ENCODE measurements at places on chromosomes 11 and 22.

DNA sequence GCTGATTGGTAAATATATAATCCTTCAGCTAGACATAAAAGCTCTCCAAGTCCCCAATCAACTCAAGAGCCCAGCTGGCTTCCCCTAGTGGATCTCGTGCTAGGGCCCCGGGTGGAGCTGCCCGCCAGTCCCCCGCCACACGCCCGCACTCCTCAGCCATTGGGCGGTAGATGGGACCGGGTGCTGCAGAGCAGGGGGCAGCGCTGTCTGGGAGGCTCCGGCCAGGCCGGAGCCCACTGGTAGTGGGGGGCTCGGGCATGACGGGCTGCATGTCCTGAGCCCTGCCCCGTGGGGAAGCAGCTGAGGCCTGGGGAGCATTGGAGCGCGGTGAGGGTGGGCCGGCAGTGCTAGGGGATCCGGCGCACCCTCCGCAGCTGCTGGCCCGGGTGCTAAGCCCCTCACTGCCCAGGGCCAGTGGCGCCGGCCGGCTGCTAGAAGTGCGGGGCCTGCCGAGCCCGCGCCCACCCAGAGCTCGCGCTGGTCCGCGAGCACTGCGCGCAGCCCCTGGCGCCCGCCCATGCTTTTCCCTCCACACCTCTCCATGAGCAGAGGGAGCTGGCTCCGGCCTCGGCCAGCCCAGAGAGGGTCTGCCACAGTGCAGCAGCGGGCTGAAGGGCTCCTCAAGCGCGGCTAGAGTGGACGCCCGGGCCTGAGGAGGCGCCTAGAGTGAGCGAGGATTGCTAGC lies 1680.6 kb upstream of the RAG2 start:
- DNase-seq = no peak

- no peak for DNase-seq
Measured at GRCh38 chr11:86103808-86104207, 34.9 kb upstream of the PICALM start.

GRCh38 chr22:49237703-49238102 lies 590.0 kb downstream of the BRD1 start:
- no peak for DNase-seq

- no peak for DNase-seq
Measured at GRCh38 chr22:44645531-44645930, 56.5 kb upstream of the PRR5 start.

DNA sequence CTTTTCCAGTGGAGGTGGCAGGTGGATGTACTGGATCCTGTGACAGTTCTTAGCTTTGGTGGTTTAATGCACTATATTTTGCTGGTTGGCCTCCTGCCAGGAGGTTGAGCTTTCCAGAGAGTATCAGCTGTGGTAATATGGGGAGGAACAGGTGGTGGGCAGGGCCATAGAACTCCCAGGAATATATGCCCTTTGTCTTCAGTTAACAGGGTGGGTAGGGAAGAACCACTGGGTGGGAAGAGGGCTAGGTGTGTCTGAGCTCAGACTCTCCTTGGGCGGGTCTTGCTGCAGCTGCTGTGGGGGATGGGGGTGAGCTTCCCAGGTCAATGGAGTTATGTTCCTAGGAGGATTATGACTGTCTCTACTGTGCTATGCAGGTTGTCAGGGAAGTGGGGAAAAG lies 203.8 kb downstream of the DLG2 start:
- no peak for DNase-seq

DNA sequence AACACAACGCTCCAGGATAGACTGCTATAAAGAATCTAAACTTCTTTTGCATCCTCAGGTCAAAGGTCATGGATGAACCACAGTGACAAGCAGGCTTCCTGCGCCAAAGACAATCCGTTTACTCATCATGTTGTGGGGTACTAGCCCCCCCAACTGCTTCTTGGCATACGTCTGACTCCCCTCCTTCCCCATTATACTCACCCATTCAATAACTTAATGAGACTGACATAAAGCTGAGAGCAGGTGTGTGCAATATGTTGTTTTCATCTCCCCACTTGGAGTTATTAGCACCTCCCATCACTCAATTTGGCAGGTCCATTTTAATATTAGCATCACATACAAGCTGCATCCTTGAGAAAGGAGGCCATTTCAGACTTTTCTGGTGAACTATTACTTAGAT lies 157.1 kb downstream of the CADM1 start:
- no peak for DNase-seq

GRCh38 chr11:36899800-36900199 lies 301.8 kb upstream of the RAG2 start:
- no peak for DNase-seq

DNA sequence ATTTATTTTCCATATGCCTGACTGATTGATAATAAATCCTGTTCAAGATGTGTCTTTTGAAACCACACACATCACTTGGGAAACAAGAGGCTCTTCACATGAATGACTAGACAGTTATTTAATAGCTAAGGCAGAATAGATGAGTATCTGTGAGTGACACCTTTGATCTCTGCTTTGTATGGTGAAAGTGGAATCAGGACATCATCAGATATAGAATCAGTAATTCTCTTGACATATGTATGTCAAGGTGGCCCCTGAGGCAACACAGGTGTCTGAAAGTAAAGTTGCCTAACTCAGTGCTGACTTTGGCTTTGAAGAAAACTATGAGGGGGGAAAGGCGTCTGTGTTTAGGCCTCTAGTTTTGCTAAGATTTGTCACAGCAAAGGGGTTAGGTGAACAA lies 11.5 kb upstream of the CASP4 start:
- DNase-seq = no peak

- no peak for DNase-seq
Measured at GRCh38 chr22:20569059-20570058, 61.9 kb downstream of the MED15 start.

DNA sequence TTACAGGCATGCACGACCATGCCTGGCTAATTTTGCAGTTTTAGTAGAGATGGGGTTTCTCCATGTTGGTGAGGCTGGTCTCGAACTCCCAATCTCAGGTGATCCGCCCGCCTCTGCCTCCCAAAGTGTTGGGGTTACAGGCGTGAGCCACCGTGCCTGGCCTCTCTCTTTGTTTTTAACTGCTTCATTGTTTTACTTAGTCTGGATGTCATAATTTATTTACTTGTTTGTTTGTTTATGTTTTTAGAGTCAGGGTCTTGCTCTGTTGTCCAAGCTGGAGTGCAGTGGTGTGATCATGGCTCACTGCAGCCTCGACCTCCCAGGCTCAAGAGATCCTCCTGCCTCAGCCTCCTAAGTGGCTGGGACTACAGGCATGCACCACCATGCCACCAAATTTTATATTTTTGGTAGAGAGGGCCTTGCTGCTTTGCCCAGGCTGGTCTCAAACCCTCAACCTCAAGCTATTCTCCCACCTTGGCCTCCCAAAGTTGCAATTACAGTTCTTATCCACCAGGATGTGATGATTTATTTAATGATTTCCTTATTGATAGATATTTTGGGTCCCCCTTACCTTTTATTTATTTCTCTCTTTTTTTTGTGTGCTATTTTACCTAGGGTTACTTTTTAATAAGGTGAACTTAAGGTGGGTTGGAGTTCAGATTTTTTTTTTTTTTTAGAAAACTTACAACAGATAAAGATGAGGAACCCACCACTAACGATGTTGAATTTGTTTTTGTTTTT lies 52.6 kb upstream of the ADA2 start:
- DNase-seq = no peak

- peak; percentile 68 for DNase-seq
Measured at GRCh38 chr11:64152841-64153691, 12.8 kb downstream of the MACROD1 start.

DNA sequence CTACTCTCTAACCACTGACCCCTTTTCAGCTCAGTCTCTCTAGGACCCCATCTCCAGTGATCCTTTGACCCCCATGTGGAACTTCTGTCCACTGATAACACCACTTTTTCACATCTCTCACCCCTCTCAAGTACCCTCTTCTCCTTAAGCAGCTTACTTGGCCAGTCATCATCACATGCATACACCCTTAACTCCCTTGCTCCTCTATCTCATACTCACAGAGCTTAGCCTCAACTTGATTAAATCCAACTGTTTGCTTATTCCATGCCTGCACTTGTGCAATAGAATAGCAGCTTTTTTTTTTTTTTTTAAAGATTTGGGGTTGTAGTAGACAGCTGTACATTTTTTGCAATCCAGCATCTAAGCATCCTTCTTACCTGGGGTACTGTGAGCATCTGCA lies 22.2 kb downstream of the AQP11 start:
- DNase-seq = no peak

GRCh38 chr11:14318581-14318981 lies 40.4 kb downstream of the RRAS2 start:
- DNase-seq = no peak

DNA sequence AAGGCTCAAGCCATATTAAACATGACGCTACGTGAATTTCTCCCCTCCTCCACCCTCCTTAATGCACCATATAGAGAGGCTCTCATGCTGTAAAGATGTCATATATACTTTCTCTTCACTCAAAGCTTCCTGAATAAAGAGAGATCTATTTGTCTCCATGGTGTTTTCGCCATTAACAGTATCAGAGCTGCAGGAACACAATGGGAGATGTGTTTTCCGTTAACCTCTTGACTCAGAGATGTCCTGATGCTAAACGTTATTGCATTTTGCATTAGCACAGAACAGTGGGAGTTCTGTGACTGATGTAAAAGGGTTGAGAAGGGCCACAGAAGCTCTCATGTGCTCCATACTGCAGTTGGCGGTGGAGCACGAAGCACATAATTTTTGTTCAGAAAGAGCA lies 25.7 kb upstream of the BLID start:
- no peak for DNase-seq

DNA sequence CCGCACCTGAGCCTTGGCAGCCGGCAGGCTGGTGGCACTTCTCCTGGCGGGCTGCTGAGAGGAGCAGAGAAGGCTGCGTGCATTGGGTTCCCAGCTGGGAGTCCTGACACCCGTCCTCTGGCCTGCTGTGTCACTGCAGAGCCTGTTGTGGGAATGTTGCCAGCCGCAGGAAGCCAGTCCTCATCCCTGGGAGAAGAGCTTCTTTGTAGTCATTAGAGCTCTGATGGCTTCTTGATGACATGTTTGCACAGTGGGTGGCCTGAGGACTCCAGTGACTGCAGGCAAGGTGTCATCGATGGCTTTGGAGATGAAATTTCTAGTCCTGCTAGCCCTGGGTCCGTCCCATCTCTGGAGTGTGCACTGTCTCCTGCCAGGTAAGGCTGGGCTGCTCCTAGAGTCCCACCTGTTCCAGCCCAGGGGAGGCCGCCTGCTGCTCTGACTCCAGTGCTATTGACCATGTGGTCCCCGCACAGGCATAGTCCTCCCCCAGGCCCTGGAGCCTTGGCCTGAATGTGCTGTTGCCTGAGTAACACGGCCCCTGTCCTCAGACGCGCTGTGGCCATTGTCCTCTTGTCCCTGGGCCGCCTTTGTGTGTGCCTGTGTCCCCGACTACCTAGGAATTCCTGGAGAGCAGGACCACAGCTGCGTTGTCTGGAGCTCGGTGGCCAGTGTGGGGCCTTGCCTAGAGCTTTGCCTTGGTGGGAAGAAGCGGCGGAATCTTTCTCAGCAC lies 129.2 kb downstream of the CACNA1I start:
- DNase-seq = no peak

- no peak for DNase-seq
Measured at GRCh38 chr11:116459185-116460045, 313.4 kb downstream of the BUD13 start.

GRCh38 chr11:1039481-1040427 lies 3.2 kb upstream of the MUC6 start:
- no peak for DNase-seq

DNA sequence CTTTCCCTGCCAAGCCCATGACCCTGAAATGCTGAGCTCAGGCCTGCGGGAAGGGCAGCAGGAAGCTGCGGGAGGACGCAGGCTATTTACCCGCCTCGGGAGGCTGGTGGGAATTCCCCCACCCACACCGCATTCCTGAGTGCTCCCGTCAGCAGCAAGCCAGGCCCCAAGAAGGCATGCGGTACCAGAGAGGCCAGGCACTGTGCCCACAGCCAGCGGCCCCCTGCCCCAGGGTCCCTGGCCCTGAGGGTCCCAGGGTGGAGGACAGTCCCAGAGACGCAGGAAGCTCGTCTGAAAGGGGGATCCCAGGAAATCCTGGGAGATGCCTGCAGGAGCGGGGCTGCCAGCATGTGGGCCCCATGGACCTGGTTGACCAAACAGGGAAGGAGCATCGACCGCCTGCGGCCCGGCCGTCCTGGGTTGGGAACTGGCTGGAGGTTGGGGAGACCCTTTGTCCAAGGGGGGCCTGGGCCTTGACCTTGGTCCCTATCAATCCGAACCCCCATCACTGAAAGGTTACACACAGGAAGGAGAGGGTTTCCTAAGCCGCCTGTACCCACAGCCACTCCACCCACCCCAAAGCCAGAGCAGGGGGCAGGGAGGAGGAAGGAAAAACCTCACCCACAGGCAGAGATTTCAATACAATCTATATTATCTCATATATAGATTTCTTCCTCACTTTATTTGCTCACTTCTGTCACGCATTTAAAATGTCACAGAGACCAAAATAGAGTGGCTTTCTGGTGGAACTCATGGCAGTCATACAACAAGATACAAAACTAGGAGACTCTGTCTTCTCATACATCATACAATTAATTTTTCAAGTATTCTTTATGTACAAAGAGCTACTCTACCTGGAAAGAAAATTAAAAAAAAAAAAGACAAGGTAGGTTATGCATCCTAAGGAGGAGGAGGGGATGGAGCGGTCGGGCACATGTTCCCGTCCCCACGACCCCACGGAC lies 17.1 kb downstream of the MAFF start:
- peak; percentile 23 for DNase-seq

DNA sequence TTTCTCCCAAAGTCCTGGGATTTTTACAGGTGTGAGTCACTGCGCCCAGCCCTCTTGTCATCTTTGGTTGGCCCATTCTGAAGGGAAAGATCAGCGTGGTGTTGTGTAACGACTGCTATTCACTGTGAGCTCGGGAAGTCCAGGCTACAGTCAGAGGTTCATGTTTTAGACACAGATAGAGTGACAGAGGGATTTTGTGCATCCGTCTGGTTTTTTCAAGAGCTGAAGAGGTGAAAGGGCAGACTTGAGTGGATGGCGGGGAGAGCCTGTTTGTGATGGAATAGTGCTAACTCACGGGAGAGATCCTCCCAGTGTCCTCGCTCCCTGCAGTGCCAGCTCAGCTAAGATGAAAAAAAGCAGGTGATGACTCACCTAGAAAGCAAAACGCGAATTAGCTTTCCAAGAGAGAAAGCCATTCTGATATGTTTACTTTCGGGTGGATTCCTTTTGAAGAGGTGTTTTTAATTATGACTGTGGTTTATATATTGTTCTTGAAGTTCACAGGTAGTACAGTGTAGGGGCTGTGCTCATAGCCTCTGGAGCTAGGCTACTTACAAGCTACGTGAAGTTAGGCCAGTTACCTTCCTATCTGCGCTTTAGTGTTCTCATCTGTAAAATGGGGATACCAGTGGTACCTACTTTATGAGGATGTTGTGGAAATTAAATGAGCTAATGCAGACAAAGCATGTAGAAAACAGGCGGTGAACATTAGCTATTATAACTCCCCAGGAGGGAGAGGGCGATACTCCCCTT lies 67.2 kb downstream of the C11orf91 start:
- no peak for DNase-seq

DNA sequence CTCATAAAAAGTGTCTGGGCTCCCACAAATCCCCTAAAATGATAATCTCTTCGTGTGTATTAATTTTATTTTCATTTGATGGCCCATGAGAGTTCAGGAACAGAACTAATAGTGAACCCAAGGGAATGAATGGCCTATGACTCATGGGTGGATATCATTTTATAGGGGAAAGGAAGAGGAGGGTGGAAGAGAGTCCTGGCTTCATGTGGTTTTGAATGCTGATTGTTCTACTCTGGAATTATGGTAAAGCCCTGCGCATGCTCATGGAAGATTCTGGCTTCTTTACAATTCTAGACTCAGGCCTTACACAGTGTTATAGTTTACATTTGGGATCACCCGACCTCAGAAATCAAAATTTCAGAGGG lies 35.2 kb downstream of the MAML2 start:
- no peak for DNase-seq
